ENCODE measurements at places on chromosomes 5 and 9.

DNA sequence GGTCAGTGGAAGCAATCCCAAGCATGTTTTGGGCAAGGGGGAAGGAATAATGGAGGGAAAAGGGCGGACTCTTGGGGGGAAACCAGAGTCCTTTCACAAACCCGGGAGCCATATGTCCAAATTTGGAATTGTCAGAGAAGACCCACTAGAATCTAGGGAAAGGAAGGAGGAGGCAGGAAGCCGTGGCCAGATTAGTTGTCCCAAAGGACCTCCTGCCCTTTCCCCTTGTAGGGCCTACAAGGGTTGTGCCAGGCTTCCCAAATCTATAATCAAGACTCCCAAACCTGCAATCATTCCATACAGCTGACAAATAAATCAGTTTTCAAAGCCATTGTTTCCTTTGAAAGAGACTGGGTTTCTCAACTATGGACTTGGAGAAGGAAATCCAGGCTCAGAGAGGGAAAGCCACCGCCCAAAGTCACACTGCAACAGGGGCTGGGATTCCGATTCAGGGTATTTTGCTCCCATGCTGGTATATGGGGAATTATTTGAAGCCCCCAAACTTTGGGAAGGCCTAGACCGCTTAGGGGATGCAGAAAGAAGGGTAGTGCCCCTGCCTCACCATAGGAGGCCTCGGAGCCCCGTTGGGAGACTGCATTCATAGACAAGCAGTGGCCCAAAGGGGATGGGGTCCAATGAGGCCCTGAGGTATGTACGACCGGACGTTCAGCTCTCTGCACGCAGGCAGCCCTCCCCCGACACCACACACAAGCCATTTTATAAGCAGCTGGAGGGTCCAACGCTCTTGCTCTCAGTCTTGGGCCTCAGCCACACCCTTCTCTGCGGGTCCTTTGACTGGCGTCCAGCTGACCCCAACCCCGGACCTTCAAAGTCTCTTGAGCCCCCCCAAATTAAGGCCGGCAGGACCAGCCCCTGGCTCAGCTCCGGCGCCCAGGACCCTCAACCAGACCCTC, 815 bp downstream of the ANXA6 start:
- DNase-seq = peak; percentile 60

DNA sequence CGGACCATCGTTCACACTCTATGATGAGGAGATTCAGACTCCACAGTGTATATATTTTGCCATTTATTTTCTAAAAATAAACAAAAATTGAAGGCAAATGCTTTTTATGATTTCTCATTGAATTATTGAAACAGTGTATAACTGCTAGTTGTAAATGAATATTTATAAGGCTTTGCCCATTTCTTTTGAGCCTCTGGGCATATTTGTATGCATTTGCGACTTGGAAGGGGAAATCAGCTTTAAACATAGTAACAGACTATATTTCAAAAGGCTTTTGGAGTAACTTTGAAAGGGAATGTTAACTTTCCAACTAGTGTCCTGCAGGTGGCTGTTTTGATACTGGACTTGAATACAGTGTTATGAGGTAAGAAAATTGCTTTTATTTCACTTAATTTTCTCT, 26.0 kb downstream of the MRPL22 start:
- DNase-seq = no peak

GRCh38 chr9:6938447-6938846, 180.7 kb downstream of the KDM4C start:
- DNase-seq = peak; percentile 65

DNA sequence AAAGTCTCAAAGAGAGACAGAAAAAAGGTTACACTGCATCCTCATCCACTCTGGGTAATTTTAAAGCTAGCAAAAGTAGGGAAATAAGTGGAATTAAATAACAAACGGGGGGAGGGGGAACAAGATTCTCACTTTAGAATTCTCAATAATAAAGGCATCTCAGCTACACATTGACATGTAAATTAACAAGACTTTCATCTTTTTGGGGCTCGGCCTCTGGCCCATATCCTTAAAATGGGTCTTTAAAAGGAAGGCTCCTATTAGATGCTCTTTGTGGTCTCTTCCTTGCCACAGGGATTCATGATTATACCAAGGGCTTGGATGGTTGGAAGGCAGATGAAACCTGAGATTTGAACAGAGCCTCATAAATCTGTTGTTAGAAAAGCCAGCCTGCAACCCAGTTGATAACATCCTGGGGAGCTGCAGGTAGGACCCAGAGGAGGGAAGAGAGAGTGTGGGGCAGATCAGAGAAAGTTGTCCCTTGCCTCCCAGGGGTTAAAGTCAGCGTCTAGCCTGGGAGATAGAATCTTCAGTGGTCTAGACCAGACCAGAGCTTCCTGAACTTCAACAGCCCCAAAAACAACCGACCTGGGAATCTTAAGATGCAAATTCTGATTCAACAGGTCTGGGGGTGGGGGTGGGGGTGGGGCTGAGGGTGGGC, 135.9 kb downstream of the GCNT1 start:
- no peak for DNase-seq

DNA sequence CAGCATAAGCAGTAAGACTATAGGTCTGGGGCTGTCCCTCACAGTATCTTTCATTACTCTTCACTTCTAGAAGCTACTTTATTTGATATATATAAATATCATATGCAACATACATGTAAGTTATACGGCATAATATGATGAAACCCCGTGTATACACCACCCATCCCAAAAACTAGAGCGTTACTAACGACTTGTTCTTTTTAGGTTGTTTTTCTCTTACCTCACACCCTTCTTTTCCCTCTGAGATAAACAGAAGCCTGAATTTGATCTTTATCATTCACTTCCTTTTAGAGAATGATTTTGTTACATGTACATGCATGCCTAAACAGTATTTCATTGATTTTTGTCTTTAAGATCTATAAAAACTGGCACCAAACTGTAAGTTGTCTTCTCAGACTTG, 3.7 kb downstream of the TRMO start:
- no peak for DNase-seq

GRCh38 chr9:113467183-113467582, 3.7 kb downstream of the RGS3 start:
- DNase-seq = no peak

DNA sequence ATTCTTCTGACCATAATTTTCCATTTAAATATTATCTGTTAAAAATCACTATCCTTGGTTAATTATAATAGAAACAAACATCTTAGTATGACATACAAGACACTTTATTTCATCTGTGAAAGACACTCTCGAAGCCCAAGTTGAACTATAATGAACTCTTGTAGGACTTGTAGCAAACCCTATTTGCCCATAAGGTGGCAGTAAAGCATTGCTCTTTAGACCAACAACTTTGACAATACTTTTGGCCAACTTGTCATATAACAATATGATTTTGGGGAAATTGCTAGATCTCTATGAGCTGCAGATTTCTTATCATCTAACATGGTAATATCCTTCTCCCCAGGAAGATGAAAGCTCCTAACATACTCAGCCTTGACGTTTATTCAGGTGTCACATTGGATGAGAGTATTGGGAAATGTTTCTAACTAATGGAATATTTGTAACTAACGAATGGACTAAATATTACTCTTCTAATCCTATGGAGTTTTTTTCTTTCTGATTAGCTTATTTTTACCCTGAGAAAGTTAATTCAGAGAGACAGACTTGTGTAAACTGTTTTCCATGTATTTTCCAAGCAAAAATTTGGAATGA, 11.0 kb downstream of the SPINK14 start:
- DNase-seq = peak; percentile 82

GRCh38 chr9:134314950-134315715, 11.1 kb upstream of the RXRA start:
- DNase-seq = peak; percentile 54

DNA sequence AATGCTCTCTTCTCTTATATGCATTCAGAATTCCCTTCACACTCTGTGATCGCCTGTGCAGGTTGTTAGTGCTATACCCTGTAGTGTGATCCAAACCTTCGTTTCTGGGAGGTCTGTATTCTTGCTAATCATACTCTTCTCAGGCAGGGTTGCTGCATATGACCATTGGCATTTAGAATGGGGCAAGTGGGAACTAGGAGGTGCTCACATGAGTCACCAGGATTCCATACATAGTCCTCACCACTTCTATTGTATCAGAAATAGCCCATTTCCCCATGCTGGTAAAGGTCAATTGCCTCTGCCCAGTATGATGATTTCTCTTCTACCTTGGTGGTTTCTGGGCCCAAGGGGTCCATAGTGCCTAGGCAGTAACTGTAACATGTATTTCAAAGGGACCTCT, 443.5 kb upstream of the CDH6 start:
- no peak for DNase-seq

- DNase-seq = peak; percentile 92
Observed at GRCh38 chr5:43840424-43841125, 237.6 kb downstream of the NNT start.

DNA sequence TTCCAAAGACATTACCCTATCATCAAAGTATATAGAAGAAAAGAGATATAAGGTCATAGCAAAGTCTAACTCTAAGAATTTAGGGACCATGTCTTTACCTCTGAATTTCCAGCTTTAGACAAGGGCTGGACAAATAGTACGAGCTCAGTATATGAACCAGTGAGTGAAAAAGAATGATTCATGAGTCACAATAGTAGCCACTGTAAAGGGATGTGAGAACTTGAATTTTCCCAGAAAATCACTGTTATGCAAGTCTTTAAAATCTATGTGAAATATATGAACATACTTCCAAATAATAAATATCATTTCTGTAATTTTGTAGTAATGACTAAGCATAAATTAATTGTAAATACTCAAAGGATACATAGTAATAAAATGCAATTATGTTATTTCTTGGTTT, 305.9 kb upstream of the PRR16 start:
- no peak for DNase-seq

DNA sequence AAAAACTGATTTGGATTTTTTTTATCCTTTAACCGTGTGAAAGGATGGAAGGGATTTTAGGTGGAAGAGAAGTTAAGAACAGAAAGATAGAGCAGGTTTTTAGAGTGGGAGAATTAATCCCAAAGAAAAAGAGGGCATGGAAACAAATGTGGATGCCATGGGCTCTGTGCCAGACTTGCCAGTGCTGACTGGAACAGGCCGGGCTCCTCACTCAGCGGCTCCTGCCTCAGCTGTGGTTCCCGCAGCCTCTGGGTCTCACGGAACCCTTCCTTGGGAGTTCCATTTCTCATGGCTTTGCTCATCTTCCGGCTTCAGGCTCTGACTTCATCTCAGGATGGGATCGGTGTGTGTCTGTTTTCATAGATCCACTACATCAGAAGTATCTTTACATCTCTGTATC, 30.4 kb upstream of the SLC2A8 start:
- DNase-seq = no peak

DNA sequence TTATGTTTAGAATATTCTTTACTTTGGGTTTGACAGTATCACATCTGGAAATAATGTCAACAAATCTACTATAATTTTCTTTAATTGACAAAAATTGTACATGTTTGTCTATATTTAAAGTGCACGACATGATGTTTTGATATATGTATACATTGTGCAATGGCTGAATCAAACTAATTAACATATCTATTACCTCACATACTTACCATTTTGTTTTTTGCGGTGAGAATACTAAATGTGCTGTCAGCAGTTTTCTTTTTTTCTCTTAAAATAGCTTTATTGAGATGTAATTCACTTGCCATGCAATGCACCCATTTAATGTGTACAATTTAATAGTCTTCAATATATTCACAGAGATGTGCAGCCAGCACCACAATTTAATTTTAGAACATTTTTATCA, 10.6 kb upstream of the C6 start:
- no peak for DNase-seq

DNA sequence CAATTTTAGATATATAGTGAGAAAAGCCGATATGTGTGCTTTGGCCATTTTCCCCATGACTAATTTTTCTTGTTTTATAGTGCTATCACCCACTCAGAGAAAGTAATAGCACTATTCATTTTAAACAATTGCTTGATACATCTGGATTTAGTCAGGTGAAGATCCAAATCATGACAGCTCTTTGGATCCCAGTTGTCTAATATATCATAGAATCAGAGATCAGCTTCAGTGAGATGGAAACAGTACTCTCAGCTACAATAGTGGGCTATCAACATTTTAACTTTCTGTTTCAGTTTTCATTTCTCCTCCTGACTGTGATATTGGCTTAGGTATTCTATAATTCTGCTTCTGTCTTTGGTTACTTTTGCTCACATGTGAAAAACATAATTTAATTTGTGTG, 38.7 kb downstream of the VCAN start:
- no peak for DNase-seq

DNA sequence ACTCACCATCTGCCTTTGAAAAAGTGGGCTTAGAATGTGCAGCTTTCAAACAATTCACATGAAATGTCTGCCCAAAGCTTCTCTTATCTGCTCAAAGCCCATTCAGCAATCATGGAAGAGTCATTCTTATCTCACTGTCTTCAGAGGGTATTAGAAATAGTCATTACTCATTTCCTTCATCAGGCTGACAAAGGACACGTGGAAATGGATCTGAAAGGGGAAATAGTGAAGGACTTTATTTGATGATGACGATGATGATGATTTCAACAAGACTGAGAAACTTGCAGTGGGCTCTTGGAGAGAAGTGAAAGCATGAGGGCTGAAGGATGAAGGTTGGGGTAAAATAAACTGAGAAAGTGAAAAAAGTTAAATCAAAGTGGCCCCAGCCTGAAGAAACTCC, 194.3 kb downstream of the SMARCA2 start:
- DNase-seq = no peak

DNA sequence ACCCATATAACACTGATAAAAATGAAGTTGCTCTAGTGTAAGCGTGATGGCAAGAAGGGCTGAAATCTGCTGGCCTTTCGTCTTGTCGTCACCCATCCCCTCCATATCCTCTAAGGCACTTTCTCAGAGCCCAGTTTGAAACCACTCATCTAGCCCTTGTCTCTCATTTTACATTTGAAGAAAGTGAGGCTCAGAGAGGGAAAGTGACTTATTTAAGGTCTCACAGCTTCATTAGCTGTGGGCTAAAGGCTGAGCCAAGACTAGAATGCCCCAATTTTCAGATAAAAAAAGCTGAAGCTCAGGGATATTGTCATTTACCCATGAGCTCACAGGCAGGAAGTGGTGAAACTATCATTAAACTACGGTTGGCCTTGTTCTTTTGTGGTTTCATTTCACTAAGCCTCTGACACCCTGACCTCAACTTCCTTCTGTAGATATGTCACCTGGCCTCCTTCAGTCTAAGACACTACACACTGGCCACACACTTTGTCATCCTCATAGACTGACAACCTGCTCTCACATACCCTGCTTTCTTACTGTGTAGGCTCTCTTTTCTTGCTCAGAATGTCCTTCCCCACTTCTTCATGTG, 176.7 kb upstream of the DMAC1 start:
- no peak for DNase-seq

- DNase-seq = no peak
Observed at GRCh38 chr5:179803651-179804554, 2.8 kb downstream of the MGAT4B start.

GRCh38 chr9:33202552-33203201, 35.5 kb upstream of the B4GALT1 start:
- DNase-seq = no peak

GRCh38 chr9:114003351-114003750, 74.7 kb downstream of the AMBP start:
- no peak for DNase-seq

DNA sequence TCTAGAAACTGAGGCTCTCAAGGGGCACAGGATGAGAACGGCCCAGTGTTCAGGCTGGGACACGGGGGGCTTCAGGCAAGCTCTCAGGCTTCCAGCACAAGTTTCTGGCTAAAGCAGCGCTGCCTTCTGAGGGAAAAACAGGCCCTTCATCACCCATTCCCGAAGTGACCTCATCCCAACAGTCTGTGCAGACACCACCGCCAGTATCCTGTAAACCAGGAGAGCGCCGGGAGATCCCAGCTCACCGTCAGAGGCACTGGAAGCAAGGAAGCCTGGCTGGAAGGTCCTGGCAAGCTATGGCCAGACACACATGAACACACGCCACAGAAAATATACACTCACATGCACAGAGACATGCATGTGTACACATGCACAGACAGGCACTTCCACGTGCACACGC, 8.8 kb downstream of the SLC12A7 start:
- DNase-seq = no peak
